ENCODE measurements at places on chromosomes 3 and 15.

- no peak for DNase-seq
Measured at GRCh38 chr3:9222956-9223639, 26.3 kb downstream of the SRGAP3 start.

DNA sequence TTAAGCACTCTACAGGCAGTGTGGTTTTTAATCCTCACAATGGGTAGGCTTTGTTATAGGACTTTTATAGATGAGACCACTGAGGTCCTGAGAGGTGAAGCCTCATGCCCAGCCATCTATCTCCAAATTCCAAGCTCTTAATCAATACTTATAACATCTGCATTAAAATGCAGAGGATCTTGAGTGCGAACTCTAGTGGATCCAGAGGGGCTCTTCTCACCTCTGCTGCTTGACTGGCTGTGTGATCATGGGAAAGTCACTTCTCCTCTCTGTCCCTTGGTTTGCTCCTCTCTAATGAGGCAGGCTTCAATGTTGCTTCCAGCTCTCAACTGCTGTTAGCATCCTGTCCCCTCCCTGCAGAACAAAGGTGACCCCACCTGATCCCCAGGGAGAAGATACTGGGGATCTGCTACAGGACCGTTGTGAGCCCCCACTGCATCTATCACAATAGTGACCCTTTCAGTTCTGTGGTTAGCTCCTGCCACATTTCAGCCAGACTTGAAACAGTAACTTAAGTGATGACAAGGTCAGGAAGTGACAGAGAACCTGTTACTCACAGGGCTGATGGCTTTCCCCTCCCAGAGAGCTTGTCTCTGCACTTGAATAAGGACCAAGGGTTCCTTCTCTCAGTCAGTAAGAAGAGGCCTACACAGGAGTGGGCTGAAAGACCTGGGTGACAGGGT lies 1.3 kb downstream of the SLC27A2 start:
- DNase-seq = no peak

GRCh38 chr3:98626151-98626550 lies 32.7 kb upstream of the CPOX start:
- DNase-seq = no peak

- DNase-seq = no peak
Measured at GRCh38 chr3:49198161-49198560, 26.8 kb downstream of the KLHDC8B start.

DNA sequence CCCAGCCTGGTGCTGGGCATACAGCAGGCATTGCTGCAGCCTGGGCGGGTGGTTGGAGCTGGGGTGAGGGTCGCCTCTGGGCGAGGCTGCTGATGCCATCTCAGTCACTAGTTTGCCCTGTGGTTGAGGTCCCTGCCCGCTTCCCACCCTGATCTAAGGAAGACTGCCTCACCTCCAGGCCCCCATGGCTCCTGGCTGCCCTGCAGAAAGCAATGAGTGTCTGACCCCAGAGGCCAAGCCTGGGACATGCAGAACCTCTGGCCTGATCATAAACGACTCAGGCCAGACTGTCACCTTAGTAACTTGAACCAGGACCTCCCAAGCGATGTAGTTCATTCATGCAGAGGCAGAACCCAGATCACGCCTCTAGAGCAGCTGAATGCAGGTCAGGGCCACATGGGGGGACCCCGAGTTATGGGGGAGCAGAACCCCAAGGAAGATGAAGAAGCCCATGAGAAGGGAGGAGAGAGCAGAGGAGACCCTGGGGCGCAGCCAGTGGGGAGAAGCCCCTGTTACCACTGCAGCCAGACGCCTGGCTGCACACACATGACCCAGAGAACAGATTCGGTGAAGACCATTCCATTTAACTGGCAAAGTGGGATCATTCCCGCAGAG lies 213.9 kb downstream of the TBC1D2B start:
- no peak for DNase-seq

GRCh38 chr3:127475975-127476705 lies 114.4 kb downstream of the TPRA1 start:
- no peak for DNase-seq

- peak; percentile 90 for DNase-seq
Measured at GRCh38 chr3:188947401-188948280, 224.1 kb upstream of the TPRG1 start.

GRCh38 chr3:177062052-177062732 lies 135.1 kb downstream of the TBL1XR1 start:
- DNase-seq = no peak

GRCh38 chr3:151753846-151754245 lies 20.1 kb downstream of the AADACL2 start:
- DNase-seq = no peak

- DNase-seq = peak; percentile 31
Measured at GRCh38 chr15:41512940-41513505, 604 bp downstream of the LTK start.

GRCh38 chr3:133988631-133989161 lies 41.0 kb downstream of the SLCO2A1 start:
- no peak for DNase-seq

GRCh38 chr3:131538968-131539367 lies 36.2 kb upstream of the MRPL3 start:
- DNase-seq = no peak

- DNase-seq = no peak
Measured at GRCh38 chr3:51904034-51904823, 1.1 kb upstream of the IQCF1 start.

All from COR-L47 (cell line).